ENCODE measurements at places on chromosomes 6 and 20.
A peak's percentile ranks its signal among the peaks of the same experiment; 100 is the strongest.

DNA sequence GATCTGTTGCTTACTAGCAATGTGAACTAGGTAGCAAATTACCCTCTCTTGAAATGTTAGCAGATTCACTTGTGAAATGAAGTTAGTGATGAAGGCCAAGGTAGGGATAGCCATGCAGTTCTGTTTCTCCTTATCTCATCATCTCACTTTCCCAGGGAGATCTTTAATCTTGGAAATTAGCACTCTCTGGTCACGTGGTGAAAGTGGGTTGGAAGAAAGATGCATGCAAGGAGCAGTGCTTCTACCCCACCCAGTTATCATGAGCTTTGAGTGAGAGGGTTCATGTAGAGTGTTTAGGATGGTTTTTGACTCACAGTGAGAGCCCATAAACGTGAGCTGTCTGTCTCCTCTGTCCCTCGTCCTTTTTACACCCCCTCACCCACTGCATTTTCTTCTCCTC, 346.3 kb downstream of the QKI start:
- DNase-seq, result no peak
- no peaks in the 10 kb centered on the region for H3K36me3 ChIP-seq
- H3K27ac ChIP-seq, result no peak overlapping the region
- no peaks in the 10 kb centered on the region for H3K4me1 ChIP-seq

- peaks cover 57% of the 10 kb centered on the region for H3K27me3 ChIP-seq
- peaks cover 5% of the 10 kb centered on the region for H3K36me3 ChIP-seq
- DNase-seq, result no peak
These were observed 868 bp downstream of the METTL24 start for GRCh38 chr6:110357298-110357663.

GRCh38 chr20:62922451-62922921, 3.8 kb downstream of the DIDO1 start:
- H3K4me3 ChIP-seq, result peak overlapping the region; percentile 94
- H3K27ac ChIP-seq, result peak overlapping the region; percentile 61

GRCh38 chr6:101281266-101281665, 112.2 kb upstream of the GRIK2 start:
- peak; percentile 45 for DNase-seq
- H3K27ac ChIP-seq, result no peak overlapping the region
- H3K4me3 ChIP-seq, result no peak overlapping the region
- no peaks in the 10 kb centered on the region for H3K4me1 ChIP-seq
- no peaks in the 10 kb centered on the region for H3K27me3 ChIP-seq

DNA sequence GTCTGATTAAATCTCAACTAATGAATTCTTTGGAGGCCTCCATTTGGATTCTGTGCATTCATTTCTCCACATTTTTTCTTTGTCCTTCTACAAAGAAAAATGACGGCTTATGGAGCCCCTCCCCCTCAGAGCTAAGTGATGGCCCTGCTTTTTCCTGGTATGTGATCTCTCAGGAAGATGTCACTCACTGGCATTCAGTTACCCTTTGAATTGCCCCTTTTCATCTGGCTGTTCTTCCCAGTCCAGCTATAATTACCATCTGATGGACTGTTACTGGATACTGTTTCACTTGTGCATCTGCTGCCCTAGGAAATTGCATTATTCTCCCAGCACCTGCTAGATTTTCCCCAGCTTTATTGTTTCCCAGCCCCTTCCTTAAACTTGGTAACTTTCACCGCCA, 151.9 kb downstream of the CFAP61 start:
- peaks cover 7% of the 10 kb centered on the region for H3K27me3 ChIP-seq
- no peaks in the 10 kb centered on the region for H3K4me1 ChIP-seq
- H3K36me3 ChIP-seq, result no peaks in the 10 kb centered on the region
- no peak for DNase-seq

DNA sequence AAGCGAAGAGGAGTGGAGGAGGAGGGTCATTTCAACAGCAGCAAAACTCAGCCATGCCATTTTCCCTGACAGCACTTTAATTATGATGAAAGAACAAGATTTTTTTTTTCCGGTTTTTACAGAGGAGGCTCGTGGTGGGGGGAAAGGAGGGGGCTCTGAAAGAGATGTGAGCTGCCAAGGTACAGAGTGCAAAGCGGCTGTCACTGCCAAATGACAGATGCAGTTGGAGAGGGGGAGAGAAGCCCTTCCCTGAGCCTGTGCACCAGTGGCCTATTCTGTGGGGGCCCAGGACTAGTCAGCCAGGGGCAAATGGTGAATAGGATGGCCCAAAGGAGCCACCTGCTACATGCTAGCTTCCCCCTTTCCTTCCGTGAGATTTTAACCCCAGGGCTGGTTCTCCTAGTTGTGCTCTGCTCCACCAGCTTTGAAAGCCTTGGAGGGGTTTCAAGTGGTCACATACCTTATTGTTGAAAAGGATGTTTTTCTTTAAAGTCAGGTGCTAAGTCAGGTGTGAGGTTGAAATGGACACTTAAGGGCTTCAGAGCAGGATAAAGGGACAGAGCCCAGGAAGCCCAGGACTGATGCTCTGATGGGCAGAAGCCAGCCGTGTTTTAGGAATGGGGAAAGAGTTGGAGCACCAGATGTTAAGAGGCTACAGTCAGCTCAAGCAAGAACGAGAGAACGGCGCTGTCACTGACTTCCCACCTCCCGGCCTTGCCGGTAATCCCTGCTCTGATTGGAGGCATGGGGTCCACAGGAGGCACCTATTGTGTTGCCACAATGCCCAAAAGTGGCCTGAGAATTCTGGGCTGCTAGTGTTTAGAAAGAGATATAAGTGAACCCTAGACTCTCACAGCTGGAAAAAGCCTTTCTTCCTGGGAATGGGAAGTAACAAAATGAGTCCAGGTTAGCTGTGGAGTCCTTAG, 24.8 kb downstream of the GNAS start:
- DNase-seq, result no peak
- peaks cover 13% of the 10 kb centered on the region for H3K4me1 ChIP-seq
- no peak overlapping the region for H3K27ac ChIP-seq
- peaks cover 10% of the 10 kb centered on the region for H3K36me3 ChIP-seq
- H3K4me3 ChIP-seq, result no peak overlapping the region
- no peaks in the 10 kb centered on the region for H3K27me3 ChIP-seq

DNA sequence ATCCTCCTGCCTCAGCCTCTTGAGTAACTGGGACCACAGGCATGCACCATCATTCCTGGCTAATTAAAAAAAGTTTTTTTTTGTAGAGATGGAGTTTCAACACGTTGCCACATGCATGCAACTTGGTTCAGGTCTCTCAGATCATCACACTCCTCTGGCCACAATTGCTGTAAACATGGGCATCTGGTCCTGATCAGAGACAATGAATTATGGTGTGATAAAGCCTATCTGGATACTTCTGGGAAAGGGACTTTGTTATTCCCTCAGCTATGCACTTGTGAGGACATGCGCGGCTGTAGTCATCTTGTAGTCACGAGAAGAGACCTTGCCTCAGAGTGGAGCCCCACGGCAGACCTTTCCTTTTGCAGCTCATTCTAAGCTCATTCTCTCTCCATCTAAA, 210.9 kb upstream of the ZFP64 start:
- DNase-seq, result no peak
- H3K4me3 ChIP-seq, result no peak overlapping the region
- H3K27me3 ChIP-seq, result peaks cover 32% of the 10 kb centered on the region
- H3K4me1 ChIP-seq, result no peaks in the 10 kb centered on the region
- H3K36me3 ChIP-seq, result no peaks in the 10 kb centered on the region
- no peak overlapping the region for H3K27ac ChIP-seq

DNA sequence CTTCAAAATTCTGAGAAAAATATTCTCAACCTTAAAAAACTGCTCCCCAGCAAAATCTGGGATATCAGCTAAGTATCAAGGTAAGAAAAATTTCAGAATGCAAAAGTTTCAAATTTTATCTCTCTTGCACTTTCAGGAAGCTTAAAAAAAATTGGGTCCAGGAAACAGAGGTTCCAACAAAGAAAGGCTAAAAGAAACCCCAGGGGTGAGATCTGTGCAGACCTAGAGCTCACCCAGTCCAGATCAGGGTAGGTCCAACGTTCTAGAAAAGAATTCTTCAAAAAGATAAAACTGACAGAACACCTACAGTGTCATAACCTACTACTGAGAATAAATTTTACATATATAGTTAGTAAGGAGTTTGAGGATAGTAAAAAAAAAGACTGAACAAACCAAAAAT, 23.5 kb downstream of the ILRUN start:
- peaks cover 11% of the 10 kb centered on the region for H3K36me3 ChIP-seq
- no peak for DNase-seq
- peak overlapping the region; percentile 34 for H3K27ac ChIP-seq
- H3K4me3 ChIP-seq, result peak overlapping the region; percentile 26

- H3K27me3 ChIP-seq, result no peaks in the 10 kb centered on the region
- DNase-seq, result no peak
- peaks cover 9% of the 10 kb centered on the region for H3K4me1 ChIP-seq
- H3K27ac ChIP-seq, result no peak overlapping the region
- H3K36me3 ChIP-seq, result no peaks in the 10 kb centered on the region
These were observed 56.3 kb upstream of the EYA4 start for GRCh38 chr6:133184798-133185372.

DNA sequence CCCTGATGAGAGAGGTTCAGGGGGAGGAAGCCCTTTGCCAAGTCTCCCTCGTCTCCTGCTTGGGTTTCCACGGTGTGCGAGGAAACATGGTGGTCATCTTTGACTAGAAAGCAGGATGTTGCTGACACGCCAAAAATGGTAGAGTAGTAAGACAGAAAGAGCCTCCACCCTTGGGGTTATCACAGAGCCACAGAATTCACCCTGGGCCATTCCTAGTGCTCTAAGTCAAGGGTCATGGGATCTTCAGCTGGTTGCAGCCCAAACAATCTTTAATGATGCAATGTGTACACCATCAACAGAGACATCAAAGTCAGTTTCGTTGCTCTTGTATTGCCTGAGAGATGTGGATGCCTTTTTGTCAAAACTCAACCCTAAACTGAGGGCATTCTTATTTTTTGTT, 201.9 kb downstream of the LY86 start:
- H3K4me1 ChIP-seq, result peaks cover 12% of the 10 kb centered on the region
- H3K36me3 ChIP-seq, result peaks cover 6% of the 10 kb centered on the region
- H3K27ac ChIP-seq, result no peak overlapping the region
- no peaks in the 10 kb centered on the region for H3K27me3 ChIP-seq
- H3K4me3 ChIP-seq, result no peak overlapping the region
- DNase-seq, result no peak

Measured in Calu3 (cell line).